ENCODE measurements at places on chromosomes 7 and 10. TPM values are rescaled to one million over a fixed set of nuclear protein-coding genes. Genes with fewer than 3 reads are reported as not detected.

Gene CRPPA
- 0.47 TPM for polyA plus RNA-seq

Gene CHAT
- not detected for polyA plus RNA-seq

Gene PRKAR2B
- polyA plus RNA-seq = 3.1 TPM

Gene CD36
- 0.19 TPM for polyA plus RNA-seq

Gene EFCAB10
- polyA plus RNA-seq = not detected

Gene PROSER2
- 2.0 TPM for polyA plus RNA-seq

Gene CACNA2D1
- polyA plus RNA-seq = 5.8 TPM

Gene ACTR3C
- polyA plus RNA-seq = not detected

Gene ZP3
- 0.42 TPM for polyA plus RNA-seq

Gene GRID2IP
- not detected for polyA plus RNA-seq

Gene TMEM270
- not detected for polyA plus RNA-seq

Gene CLDN4
- polyA plus RNA-seq = 4.4 TPM

Gene PTN
- 187 TPM for polyA plus RNA-seq

Gene GATA3
- polyA plus RNA-seq = 0.21 TPM

Gene DBF4
- polyA plus RNA-seq = 6.3 TPM

Gene AGMO
- not detected for polyA plus RNA-seq

Gene MMP21
- polyA plus RNA-seq = not detected

Gene NRCAM
- polyA plus RNA-seq = 0.43 TPM

Gene EN2
- polyA plus RNA-seq = not detected

Gene VSTM4
- polyA plus RNA-seq = 2.4 TPM

Gene MOGAT3
- not detected for polyA plus RNA-seq

Gene MUC12
- 4.1 TPM for polyA plus RNA-seq

Gene VWC2
- not detected for polyA plus RNA-seq

Gene PPRC1
- polyA plus RNA-seq = 40.7 TPM

Gene RADIL
- 0.48 TPM for polyA plus RNA-seq

Gene HEPACAM2
- polyA plus RNA-seq = not detected

Gene AKR1B15
- polyA plus RNA-seq = not detected

Gene SPDYE16
- polyA plus RNA-seq = not detected

Gene TDRD1
- not detected for polyA plus RNA-seq

Gene FFAR4
- polyA plus RNA-seq = not detected

Gene CDK14
- polyA plus RNA-seq = 6.9 TPM

Gene CCAR1
- 38.6 TPM for polyA plus RNA-seq

Gene NME8
- polyA plus RNA-seq = not detected
